ENCODE measurements at places on chromosomes 16 and 17.

GRCh38 chr17:14748036-14748710 is 447.3 kb downstream of the HS3ST3B1 start:
- DNase-seq, result no peak

DNA sequence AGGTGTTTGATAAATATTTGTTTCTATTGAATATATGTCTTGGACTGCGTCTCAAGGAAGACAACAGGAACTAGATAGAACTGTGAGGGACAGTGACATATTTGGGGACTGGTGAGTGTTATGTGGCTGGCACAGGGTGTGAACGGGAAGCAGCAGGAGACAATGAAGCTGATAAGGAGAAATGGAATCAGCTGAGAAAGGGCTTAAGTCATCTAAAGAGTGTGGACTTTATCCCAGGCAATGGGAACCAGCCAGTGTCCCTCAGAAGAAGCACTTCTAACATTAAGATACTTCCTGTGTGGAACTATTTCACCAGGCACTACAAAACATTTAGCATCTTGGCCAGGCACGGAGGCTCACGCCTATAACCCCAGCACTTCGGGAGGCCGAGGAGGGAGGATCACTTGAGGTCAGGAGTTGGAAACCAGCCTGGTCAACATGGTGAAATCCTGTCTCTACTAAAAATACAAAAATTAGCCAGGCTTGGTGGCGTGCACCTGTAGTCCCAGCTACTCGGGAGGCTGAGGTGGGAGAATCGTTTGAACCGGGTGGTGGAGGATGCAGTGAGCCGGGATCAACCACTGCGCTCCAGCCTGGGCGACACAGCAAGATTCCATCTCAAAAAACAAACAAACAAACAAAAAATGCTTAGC is 41.2 kb downstream of the ARHGAP17 start:
- DNase-seq, result no peak

- DNase-seq, result no peak
Measured at GRCh38 chr17:29753845-29754439, 131.2 kb upstream of the CORO6 start.

DNA sequence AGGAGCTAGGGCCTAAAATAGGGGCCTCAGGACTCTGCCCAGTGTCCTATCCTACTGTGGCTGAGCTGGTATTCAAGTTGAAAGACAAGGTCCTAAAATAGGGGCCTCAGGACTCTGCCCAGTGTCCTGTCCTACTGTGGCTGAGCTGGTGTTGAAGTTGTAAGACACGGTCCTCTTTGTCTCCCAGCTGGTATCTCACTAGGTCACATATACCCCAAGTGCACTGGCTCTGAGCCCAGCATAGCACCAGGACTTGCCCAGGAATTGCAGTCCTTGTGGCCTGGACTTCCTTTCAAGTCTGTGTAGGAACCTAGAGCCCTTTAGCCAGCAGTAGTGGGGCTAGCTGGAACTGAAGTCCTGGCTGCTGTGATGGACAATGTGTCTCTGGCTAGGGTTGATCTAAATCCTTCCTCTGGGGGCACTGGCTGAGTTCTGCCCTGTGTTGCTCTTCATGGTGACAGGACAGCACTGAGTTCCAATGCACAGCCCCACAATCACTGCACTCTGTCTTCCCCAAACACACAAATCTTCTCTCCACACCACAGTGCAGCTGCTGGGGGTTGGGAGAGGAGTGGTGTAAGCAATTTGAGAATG is 260.5 kb downstream of the HAPSTR1 start:
- DNase-seq, result no peak

- no peak for DNase-seq
Measured at GRCh38 chr16:81601601-81602255, 157.1 kb downstream of the CMIP start.

- peak; percentile 90 for DNase-seq
Measured at GRCh38 chr17:78359997-78360370, at the start of gene SOCS3. SOCS3 (minus strand) TSS chr17:78360077; CDS start chr17:78359095, 982 bp downstream.

DNA sequence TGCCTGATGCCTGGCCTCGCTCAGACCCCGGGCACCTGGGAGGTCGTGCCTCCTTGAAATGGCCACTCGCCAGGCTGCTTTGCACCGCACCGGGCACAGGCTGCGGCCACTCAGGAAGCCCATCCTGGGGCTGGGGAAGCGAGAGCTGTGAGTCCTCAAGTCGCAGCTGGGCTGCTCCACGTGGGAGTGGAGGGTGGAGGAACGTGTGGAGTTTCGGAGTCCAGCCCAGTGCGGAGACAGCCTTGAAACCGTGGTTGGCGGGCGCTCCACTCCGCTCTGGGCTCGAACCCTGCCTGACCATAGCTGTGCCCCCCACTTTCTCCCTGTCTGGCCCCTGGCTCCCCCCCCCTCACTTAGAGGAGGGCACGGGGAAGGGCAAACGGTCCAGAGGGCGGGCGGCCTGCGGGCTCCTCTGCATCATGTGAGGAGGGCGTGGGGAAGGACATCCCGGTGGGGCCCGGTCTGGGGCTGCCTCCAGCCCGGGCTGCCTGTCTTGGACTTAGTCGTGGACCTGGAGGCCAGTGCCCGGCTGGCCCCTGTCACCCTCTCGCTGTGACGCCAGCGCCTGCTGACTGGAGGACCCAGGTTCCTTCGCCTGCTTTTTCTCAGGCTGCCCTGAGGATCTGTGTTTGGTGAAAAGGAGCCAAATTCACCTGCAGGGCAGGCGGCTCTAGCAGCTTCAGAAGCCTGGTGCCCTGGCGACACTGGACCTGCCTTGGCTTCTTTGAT is 2.5 kb downstream of the UBE2I start:
- DNase-seq, result no peak

GRCh38 chr16:8370374-8371270 is 219.7 kb downstream of the TMEM114 start:
- no peak for DNase-seq

DNA sequence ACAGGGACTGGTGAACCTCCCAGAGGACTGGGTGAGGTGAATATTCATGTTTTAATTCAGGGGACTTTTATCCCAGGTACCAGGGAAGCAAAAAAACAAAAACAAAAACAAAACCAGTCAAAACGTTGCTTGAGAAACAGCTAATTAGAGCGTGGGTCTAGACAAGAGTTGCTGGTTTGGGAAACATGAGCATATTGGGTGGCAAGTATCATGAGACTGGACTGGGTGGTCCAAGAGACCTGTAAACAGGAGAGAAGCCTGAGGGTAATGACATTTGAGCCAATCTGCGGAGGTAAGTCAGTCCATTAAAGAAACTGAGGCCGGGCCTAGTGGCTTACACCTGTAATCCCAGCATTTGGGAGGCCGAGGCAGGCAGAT is 11.5 kb upstream of the BPTF start:
- DNase-seq, result no peak

GRCh38 chr16:84752600-84752999 is 52.8 kb downstream of the USP10 start:
- no peak for DNase-seq

DNA sequence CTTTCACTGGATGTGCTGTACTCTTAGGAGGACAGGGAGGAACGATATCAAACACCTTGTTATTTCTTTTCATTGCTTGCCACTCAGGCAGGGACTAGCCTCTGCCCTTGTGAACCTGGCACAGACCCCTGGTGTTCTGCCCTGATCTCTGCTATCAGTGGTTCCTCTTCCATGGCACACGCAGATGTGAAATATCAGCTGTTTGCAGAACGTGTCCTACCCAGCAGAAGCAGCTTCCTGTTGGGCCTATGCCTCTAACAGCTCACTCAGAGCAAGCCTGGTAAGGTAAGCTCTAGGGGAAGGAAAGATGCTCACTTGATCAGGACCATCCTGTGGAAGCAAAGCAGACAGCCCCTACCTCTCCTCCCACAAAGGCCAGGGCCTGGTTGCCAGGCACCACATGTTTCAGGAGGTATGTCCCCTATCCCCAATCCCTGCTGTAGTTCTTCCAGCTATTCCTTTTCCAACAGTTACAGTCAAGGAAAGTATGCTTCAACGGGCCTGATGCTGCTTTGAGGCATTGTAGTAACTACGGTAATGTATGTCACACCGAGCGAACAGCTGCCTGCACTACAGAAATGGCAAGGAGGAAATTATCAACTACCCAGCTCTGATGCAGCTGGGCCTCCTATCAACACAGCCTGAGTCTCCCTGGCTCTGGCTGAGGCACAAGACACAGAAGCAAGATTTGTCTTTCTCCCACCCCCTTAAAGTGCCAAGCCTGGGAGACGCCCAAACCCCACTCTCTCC is 41.3 kb upstream of the GFOD2 start:
- peak; percentile 70 for DNase-seq

DNA sequence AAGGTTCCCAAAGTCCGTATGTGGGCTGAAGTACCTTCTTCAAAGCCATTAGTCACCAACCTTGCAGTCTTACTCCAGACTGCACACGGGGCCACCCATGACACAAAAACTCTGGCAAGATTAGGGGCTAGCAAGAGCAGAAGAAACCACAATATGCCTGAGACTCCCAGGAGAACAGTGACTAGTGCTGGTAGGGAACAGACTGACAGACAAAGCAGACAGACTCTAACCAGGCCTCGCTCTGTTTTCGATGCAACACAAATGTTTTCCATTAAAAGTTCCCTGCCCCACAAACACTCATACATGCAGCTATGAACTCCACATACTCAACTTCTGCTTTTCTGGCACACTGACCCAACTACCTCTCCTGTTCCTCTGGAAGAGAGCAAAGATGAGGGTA is 102.2 kb downstream of the HIC1 start:
- DNase-seq, result peak; percentile 31

DNA sequence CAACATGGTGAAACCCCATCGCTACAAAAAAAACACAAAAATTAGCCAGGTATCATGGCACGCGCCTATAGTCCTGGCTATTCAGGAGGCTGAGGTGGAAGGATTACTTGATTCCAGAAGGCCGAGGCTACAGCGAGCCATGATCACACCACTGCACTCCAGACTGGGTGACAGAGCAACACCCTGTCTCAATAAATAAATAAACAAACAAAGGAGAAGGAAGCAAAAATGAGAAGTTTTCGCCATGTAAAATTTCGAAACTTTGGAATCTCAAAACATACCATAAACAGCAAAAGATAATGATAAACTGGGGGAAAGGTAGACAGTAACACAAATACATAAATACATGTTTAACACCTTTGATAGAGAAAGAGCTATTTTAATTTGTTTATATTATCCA is 130.9 kb downstream of the ZFHX3 start:
- no peak for DNase-seq

GRCh38 chr17:74840989-74841666 is 18.6 kb downstream of the GRIN2C start:
- DNase-seq, result peak; percentile 83

- no peak for DNase-seq
Measured at GRCh38 chr17:59506894-59507726, 58.3 kb upstream of the DHX40 start.

- no peak for DNase-seq
Measured at GRCh38 chr16:58651965-58652348, 22.3 kb upstream of the CNOT1 start.

GRCh38 chr16:49120631-49121030 is 161.0 kb downstream of the CBLN1 start:
- no peak for DNase-seq

- no peak for DNase-seq
Measured at GRCh38 chr16:25896411-25896810, 204.7 kb downstream of the HS3ST4 start.

DNA sequence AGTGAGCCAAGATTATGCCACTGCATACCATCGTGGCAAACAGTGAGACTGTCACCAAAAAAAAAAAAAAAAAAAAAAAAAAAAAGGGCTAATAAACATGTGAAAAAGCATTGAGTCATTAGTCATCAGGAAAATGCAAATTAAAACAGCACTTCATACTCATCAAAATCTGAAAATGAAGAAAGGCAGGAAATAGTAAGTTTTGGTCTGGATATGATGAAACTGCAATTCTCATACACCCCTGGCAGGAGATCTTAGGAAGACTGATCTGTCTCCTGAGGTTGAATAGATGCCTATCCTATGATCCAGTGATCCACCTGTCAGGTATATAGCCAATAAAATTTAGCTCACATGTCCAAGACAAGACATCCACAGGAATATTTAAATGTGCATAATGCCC is 212.7 kb downstream of the CPPED1 start:
- DNase-seq, result no peak

GRCh38 chr16:76897816-76898215 is 293.2 kb upstream of the MON1B start:
- DNase-seq, result no peak

DNA sequence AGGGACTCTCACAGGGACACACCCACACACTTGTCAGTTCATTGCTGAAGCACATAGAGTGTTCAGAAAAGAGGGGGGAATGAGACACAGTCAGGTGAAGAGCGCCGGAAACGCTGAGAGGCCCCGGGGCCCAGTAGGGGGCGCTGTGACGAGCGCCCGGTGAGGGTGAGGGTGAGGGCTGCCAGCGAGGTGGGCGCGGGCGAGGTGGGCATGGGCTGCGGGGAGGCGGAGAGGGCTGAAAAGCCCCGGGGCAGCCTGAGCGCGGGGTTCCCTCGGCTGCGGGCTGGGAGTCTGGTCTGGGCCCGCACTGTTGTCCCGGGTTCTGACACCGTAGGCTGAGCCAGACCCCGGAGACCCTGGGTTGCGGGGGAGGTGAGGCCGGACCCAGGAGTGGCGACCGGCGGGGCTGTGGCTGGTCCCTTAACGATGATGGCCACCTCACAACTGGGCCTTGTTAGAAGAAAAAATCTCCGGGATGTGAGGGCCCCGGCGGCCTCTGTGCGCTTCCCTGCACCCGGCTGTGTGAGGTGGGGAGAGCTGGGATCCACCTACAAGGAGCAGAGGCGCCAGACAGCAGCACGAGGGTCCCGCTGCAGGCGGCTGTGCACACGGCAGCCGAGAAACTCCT is 91.4 kb downstream of the C16orf78 start:
- DNase-seq, result no peak

DNA sequence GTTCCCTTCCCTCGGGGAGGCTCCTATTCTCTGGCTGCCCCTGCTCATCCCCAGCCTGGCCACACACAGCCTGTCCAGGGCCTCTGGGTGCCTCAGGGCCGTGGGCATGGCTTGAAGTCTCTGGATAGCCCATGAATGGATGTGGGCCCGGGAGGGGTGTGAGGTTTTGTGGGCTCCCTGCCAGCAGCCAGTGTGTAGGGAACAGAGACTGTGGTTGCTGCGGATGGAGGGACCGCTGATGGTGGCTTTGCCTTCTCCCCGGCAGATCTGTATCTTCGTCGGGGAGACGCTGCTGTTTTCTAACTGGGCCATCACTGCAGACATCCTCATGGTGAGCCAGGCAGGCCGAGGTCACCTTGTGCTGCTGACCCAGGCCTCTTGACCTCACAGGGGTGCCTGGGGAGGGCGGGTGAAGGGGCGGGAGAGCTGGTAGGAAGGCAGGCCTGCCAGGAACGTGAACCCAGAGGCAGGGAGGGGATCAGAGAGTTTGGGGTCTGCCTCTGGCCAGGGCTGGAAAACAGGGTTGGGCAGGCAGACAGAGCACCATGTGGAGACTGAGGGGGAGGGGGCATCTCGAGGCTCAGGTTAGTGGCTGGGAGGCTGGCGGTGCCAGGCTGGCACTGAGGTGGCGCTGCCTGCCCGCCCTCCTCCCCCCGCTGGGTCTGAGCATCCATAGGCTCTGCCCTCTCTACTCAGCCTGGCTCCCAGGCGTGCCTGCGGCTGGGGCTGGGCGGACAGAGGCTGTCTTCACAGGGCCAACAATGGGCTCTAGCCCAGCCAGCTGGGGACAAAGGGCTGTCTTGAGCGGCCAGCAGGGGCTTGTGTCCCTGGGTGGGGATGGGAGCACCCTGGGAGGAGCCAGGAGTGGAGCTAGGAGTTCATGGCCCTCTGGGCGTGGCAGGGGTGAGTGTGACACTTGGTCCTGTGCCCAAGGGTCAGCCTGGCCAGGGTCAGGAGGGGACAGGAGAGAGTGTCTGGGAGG is 21.4 kb downstream of the MYBBP1A start:
- no peak for DNase-seq
